ENCODE measurements at places on chromosomes 1 and 21. TPM values are rescaled to one million over a fixed set of nuclear protein-coding genes. Genes with fewer than 3 reads are reported as not detected.

MAP10 gene
- 4.0 TPM for polyA plus RNA-seq

KLHDC9 gene
- 2.2 TPM for polyA plus RNA-seq

GPR37L1 gene
- 0.37 TPM for polyA plus RNA-seq

SERPINC1 gene
- 0.19 TPM for polyA plus RNA-seq

CFAP141 gene
- polyA plus RNA-seq: not detected

S100A1 gene
- polyA plus RNA-seq: 13.5 TPM

GRCh38 chr1:23210351-23210785 is 6.9 kb downstream of the HTR1D start:
- no peaks in the 10 kb centered on the region for H3K36me3 ChIP-seq
- no peaks in the 10 kb centered on the region for H3K4me1 ChIP-seq
- DNase-seq: no peak

DNA sequence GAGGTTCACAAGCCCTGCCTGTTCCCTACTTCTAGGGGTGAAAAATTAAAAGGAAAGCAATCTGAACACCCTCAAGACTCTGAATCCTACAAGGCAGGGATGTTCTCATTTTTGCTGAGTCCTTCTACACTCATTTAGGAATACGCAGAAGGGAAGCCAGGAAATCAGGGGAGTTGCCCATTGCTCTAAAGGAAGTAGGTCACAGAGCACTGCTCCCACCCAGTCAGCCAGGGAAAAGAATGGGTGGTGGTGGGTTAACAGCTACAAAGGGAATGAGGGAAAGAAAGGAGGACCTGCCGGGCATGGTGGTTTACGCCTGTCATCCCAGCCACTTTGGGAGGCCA is 2.4 kb upstream of the CTTNBP2NL start:
- no peaks in the 10 kb centered on the region for H3K27me3 ChIP-seq
- no peak for DNase-seq
- no peak overlapping the region for H3K4me3 ChIP-seq
- H3K36me3 ChIP-seq: no peaks in the 10 kb centered on the region

- no peaks in the 10 kb centered on the region for H3K27me3 ChIP-seq
- H3K4me3 ChIP-seq: no peak overlapping the region
- no peaks in the 10 kb centered on the region for H3K4me1 ChIP-seq
- no peak overlapping the region for H3K27ac ChIP-seq
- H3K36me3 ChIP-seq: no peaks in the 10 kb centered on the region
Measured at GRCh38 chr1:77459881-77460280, 178.1 kb downstream of the AK5 start.

- H3K27me3 ChIP-seq: no peaks in the 10 kb centered on the region
- H3K4me3 ChIP-seq: no peak overlapping the region
- H3K4me1 ChIP-seq: peaks cover 24% of the 10 kb centered on the region
- H3K27ac ChIP-seq: no peak overlapping the region
- peak; percentile 29 for DNase-seq
- H3K36me3 ChIP-seq: no peaks in the 10 kb centered on the region
Measured at GRCh38 chr1:156664767-156665411, 12.3 kb downstream of the NES start.

- no peak overlapping the region for H3K27ac ChIP-seq
- H3K4me3 ChIP-seq: no peak overlapping the region
- no peaks in the 10 kb centered on the region for H3K36me3 ChIP-seq
- DNase-seq: no peak
- H3K27me3 ChIP-seq: no peaks in the 10 kb centered on the region
Measured at GRCh38 chr1:166692346-166692745, 146.9 kb upstream of the POGK start.

- no peak for DNase-seq
- H3K27ac ChIP-seq: no peak overlapping the region
- H3K36me3 ChIP-seq: no peaks in the 10 kb centered on the region
- H3K27me3 ChIP-seq: no peaks in the 10 kb centered on the region
- no peak overlapping the region for H3K4me3 ChIP-seq
Measured at GRCh38 chr1:236429715-236430274, 35.7 kb downstream of the EDARADD start.

All from small intestine (tissue), 16 donors.